ENCODE measurements at places on chromosomes 1 and 21.

GRCh38 chr1:246317332-246318035 is 189.6 kb downstream of the SMYD3 start:
- no peak for DNase-seq

- DNase-seq: no peak
Observed at GRCh38 chr1:2473198-2473597, 2.9 kb upstream of the PLCH2 start.

DNA sequence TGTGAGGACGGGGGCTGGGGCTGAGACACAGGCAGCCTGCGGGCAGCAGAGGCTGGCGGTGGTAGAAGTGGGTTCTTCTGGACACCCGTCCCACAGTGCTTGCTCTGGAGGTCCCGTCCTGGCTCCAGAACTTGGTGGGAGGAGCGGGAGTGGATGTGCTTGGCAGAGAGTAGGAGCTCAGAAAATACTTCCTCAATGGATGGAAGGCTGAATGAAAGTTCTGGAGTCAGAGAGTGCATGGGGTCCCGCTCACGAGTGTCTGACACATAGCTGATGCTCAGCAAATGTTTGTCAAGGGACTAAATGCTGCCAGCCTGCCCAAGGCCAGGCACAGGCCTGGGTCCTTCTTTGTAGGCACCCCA is 13.4 kb upstream of the NES start:
- DNase-seq: no peak

DNA sequence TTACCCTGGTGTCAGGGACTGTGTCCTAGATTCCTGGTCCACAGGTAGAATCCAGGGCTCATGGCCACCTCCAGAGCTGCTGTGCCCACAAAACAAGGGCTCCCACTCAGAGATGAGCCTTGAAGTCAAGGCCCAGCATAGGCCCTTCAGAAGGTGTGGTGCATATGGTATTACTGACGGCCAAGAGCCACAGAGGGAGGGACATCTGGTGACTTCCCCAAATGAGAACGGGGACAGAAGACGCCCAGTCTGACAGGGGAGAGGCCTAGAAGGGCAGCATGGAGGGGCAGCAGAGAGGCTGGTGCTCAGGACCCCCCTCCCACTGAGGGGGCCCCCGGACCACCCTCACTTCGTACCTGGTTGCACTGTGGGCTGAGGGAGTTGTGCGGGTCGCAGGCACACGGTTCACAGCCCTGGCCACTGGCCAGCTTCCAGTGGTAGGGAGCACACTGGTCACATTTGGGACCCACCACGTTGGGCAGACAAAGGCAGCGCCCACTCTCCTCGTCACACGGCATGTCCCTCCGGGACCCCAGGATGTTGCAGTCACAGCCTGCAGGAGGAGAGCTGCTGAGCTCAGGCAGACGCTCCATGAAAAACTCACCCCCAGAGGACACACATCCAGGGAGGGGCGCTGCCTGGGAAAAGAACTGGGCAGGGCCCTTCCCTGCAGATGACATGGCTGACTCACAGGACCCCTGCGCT is 25.0 kb downstream of the LAMB3 start:
- no peak for DNase-seq

DNA sequence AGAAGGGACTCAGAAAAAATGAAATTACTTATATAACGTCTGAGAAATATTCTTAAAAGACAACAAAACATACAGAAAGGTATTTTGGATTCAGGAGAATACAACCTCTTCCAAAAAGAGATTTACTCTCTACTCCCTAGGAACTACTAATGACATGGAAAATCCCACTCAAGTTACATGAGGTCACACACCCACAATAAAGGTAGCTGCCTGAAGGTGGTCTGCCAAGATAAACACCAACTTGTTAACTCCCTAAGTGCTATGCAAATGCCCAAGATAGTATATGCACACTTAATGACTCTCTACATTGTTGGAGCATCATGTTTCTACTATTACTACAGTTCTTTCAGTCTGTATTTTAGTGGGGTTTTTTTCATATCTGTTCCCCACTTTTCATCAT is 26.5 kb downstream of the RERE start:
- DNase-seq: no peak

DNA sequence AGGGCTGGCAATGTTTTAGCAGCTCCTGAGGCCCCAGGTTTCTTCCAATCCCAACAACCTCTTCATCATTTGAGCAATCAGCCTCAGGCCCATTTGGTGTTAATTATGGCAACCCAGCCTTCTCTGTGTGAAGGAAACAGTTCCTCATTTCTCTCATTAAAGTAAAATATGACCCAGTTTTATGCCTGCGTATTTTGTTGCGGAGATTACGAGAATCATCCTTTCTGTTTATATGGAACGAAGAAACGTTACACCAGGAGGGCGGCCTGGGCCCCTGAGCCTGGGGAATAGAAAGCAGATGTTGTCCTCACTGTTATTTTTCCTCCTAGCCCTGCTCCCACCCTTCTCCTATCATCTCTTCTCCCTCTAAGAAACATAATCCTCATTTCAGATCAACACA is 332.2 kb upstream of the USP24 start:
- no peak for DNase-seq

DNA sequence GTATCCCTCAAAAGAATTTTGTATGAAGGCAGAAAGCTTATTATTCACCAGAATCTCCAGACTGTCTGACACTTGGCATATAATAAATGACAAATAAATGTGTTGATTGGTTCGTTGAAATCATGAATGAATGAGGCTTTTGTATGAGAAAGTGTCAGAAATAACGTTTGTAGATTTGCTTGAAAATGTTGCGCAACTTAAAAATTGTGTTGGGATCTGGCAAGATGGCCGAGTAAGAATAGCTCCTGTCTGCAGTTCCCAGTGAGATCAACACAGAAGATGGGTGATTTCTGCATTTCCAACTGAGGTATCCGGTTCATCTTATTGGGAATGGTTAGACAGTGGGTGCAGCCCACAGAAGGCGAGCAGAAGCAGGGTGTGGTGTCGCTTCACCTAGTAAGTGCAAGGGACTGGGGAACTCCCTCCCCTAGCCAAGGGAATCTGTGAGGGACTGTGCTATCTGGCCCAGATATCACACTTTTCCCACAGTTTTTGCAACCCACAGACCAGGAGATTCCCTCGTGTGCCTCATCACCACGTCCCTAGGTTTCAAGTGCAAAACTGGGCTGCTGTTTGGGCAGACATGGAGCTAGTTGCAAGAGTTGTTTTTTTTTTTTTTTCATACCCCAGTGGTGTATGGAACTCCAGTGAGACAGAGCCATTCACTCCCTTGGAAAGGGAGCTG is 759.0 kb downstream of the LTN1 start:
- no peak for DNase-seq

DNA sequence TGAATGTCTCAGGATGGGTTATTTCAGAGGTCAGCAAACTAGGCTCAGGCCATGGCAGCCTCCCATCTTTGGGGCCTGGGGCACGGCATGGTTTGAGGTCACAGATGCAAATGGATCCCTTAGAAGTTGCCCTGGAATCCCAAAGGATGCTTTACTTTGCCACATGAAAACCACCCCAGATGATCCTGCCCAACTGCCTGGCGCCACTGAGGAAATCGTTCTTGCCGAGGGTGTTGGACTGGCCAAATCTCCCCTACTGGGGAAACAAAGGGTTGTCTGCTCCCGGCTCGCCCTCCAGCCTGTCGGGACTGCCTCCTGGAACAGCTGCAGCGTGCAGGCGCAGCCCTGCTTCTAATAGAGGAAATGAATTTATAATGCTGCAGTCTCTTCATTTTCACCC is 173.0 kb upstream of the LMO4 start:
- DNase-seq: no peak

- no peak for DNase-seq
Observed at GRCh38 chr1:87173231-87173630, 155.4 kb upstream of the LMO4 start.

GRCh38 chr1:118842452-118843201 is 145.5 kb downstream of the TBX15 start:
- no peak for DNase-seq

DNA sequence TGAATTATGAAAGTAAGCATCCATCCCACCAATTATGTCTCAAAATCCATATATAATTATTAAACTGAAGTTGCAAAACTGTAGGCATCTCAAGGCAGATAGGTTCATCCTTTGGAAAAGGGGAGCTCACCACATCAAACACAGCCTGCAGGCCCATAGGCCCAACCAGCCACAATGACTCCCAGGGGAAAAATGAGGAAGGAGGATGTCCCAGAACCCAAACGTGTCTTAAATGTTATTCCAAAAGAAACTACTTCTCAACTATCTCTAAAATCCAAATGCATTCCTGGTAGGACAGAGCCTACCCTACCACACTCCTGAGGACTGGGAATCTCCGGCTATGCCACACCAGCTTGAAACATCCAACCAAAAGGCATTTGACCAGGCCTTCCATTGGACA is 12.8 kb downstream of the TIAM1 start:
- no peak for DNase-seq

GRCh38 chr21:41995577-41995976 is 14.6 kb downstream of the ZBTB21 start:
- DNase-seq: no peak

DNA sequence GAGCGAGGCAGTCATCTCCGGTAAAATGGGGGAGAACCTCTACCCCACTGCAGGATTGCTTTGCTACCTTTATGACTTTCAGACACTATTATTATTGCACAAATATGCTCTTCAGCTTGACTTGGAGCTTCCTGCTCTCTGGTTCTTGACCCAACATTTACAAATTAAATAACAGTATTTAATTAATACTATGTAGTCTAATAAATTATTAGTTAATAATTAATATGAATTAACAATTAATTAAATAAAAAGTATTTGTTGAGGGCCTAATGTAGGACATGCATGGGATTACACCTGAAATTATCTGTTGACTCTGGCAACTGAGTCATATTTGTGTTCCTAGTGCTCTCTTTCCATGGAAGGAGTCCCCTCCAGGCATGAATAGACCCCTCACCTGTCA is 359.9 kb downstream of the SIPA1L2 start:
- DNase-seq: no peak

All from activated naive CD4-positive, alpha-beta T cell treated with anti-CD3 and anti-CD28 coated beads, Interleukin-2, amount 50 U/mL, for 72 hours (primary cell).